ENCODE measurements at places on chromosomes 16 and 17.

- DNase-seq: no peak
These were observed 18.9 kb downstream of the VASN start for GRCh38 chr16:4390266-4391260.

DNA sequence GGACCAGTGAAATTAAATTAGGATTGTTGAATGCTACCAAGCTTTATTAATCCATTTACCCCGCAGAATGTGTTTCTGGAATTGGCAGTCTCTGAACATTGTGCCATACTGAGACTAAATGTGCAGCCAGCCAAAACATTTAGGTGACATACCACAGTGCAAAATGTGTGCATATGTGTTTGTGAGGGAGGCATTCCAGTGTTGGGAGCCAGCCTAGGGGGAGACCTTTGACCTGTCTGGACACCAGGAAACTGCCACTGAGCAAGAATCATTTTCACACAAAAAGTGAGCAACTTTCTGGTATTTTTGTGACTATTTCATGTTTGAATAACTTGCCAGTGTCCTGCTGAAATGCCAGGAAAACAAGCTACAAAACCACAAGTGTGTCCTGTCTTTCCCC lies 64.7 kb upstream of the SLC12A3 start:
- DNase-seq: no peak

- DNase-seq: no peak
These were observed 13.4 kb downstream of the PGS1 start for GRCh38 chr17:78391843-78392242.

- no peak for DNase-seq
These were observed 15.0 kb downstream of the PAFAH1B1 start for GRCh38 chr17:2608350-2608913.

- DNase-seq: no peak
These were observed 8.9 kb downstream of the TMEM132E start for GRCh38 chr17:34588266-34588665.

DNA sequence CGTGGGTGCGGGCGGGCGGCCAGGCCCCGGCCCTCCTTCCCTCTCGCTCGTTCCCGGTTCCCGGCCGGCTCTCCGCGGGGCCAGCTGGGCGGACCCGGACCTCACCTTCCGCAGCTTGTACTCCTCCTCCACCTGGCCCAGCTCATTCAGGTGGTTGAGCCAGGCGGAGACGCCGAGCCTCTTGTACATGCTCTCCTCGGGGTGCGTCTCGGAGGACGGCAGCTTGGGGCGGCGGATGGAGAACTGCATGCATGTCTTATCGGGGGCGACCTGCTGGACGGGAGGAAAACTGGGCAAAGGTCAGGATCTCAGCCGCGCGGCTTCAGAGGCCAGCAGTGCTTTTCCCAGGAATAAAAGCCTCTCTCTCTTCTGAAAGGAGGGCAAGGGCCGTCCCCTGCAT lies 85.4 kb downstream of the TBC1D16 start:
- no peak for DNase-seq

- DNase-seq: no peak
These were observed 672 bp upstream of the ALKBH5 start for GRCh38 chr17:18182978-18183333.

DNA sequence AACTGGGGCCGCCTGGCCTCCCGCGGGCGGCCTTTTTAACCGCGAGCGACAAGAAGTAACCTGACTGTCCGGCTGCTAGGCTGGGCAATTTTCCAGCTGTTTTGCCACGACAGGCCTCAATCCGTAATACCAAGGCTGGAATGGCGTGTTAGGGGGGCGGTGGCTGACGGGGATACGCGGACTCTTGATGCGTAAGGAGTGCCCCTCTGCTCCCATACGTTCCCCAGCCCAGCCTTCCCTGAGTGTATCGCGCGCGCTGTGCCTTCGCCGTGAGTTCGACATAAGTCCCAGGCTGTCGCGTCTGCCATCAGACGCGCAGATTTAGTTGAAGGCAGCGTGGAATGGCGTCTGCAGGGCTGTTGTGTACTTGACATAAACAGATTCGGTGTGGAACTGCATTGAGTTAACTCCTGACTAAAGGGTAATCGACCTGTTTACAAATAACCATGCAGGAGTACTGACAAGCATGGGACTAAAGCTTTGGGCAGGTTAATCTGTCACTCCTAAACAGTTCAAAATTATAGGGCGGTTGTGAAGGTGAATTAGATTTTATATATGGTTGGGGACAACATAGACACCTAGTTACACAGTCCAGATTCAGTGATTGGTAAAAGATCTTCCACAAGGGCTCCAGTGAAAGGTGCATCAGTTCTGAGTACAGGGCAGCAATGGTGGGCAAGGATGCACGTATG lies 16.6 kb upstream of the ERN1 start:
- no peak for DNase-seq

DNA sequence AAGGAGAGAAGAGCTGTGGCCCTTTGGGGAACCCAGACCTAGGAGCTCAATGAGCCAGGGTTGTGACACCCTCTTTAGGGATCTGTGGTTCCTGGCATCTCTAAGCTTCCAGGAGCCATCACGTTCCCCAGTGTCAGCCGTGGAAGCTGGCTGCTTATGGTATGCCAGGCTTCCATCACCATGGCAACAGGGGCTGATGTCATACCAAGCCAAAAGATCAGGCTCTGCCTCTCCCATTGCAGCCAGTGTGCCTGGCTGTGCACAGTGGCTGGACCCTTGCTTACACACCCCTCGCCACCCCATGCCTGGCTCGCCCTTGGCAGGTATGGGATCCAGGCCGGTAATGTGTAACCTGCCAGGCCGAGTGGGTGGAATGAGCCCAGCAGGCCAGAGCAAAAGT lies 91.1 kb downstream of the SSH2 start:
- no peak for DNase-seq
